ENCODE measurements at places on chromosomes 7 and 10. TPM values are rescaled to one million over a fixed set of nuclear protein-coding genes. Genes with fewer than 3 reads are reported as not detected.

Gene EXOSC1
- total RNA-seq, result 35.5 TPM

Gene TWIST1
- total RNA-seq, result 0.77 TPM

GRCh38 chr10:3622845-3623621 lies 162.0 kb downstream of the KLF6 start:
- no peaks in the 10 kb centered on the region for H3K4me1 ChIP-seq
- H3K4me3 ChIP-seq, result no peak overlapping the region
- H3K36me3 ChIP-seq, result no peaks in the 10 kb centered on the region

DNA sequence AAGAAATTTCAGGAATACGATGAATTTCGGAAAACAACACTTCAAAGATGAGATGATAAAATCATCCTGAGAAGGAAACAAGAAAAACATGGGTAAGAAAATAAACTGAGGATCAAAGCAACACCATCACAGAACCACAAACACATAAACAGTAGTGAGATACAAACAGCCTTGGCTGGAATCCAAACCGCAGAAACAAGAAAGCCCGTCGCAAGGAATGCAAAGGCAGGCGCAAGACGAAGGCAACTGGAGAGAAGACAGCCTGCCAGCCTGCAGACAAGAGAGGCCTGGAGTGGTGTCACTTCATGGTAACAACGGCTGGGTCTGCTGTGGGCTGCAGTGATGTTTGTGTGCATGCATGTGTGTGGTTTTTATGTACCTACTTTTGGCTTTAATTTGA lies 61.8 kb upstream of the DRGX start:
- no peak overlapping the region for H3K27ac ChIP-seq
- no peak for DNase-seq
- H3K4me3 ChIP-seq, result no peak overlapping the region
- H3K27me3 ChIP-seq, result no peaks in the 10 kb centered on the region

DNA sequence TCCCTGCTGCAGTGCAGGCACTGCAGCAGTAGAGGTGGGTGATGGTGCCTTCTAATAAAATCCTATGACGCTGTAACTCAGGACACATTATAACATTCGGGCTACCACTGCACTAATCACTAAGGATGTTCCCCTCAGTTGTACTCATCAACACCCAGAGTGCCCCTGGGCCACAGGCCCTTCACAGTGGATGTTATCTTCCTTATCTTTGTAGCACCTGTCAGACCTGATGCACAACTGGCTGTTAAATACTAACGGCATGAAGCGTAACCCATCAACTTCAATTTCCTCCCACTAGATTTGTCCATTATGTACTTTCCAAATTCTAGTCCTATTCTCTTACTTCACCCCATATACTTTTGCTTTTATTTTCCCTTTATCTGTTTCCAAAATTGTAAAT lies 66.3 kb downstream of the PARD3 start:
- no peaks in the 10 kb centered on the region for H3K4me1 ChIP-seq
- H3K36me3 ChIP-seq, result no peaks in the 10 kb centered on the region
- no peaks in the 10 kb centered on the region for H3K27me3 ChIP-seq
- H3K27ac ChIP-seq, result no peak overlapping the region
- no peak for DNase-seq

Gene EGFR
- 57.8 TPM for total RNA-seq

- H3K27me3 ChIP-seq, result no peaks in the 10 kb centered on the region
- no peaks in the 10 kb centered on the region for H3K4me1 ChIP-seq
- H3K4me3 ChIP-seq, result no peak overlapping the region
Observed at GRCh38 chr10:17548162-17548561, 69.0 kb downstream of the HACD1 start.

Gene FKBP6
- total RNA-seq, result not detected
